CD4-positive, alpha-beta T cell treated with Interleukin-6 at 100 ng/mL for 8 hours (primary cell): ENCODE measurements at places on chromosomes 3 and 15.

- DNase-seq = no peak
Measured at GRCh38 chr15:33964665-33965040, 3.6 kb upstream of the CHRM5 start.

- no peak for DNase-seq
Measured at GRCh38 chr3:13229273-13229949, 156.2 kb upstream of the IQSEC1 start.

DNA sequence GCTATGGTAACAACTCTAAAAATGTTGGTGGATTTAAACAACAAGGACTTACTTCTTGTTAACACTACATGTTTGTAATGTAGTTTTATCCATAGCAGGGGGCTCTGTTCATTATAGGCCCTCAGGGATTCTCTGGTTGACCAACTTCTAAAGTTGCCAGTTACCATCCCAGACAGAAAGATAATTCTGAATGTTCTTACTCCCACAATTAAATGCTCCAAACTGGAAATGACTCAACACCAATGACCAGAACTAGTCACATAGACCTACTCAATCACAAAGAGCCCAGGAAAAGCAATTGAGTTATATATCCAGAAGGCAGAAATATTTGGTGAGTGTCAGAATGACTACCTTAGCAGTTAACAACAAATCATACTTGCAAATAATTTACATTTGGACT lies 199.3 kb upstream of the UMPS start:
- DNase-seq = no peak

DNA sequence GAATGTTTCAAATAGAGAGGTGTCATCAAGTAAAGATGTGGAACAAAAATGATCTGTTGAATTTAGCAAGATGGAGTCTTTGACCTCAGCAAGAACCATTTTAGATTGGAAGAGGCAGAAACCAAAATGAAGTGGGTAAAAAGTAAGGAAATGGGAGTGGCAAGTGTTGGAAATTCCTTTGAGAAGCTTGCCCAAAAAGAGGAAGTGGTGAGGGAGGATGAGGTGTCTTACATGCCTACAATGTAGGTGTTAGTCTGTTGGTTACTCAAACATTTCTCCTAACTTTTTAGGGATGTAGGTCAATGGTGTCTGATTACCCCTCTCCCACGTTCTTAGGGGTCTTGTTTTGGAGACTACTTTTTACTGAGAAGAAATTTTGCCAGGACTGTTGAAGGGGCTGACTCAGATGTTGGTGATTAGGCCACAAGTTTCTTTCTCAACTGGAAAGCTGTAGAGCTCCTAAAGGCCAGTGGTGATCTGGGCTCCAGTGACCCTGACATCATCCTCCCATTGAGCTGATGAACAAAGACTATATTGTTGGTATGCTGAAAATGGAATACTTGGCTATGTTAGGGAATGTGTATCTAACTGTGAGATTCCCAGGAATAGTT lies 5.1 kb downstream of the PPP2R3A start:
- no peak for DNase-seq

GRCh38 chr15:25600751-25601150 lies 161.9 kb upstream of the UBE3A start:
- no peak for DNase-seq

- no peak for DNase-seq
Measured at GRCh38 chr15:51405693-51406523, 64.5 kb downstream of the GLDN start.

DNA sequence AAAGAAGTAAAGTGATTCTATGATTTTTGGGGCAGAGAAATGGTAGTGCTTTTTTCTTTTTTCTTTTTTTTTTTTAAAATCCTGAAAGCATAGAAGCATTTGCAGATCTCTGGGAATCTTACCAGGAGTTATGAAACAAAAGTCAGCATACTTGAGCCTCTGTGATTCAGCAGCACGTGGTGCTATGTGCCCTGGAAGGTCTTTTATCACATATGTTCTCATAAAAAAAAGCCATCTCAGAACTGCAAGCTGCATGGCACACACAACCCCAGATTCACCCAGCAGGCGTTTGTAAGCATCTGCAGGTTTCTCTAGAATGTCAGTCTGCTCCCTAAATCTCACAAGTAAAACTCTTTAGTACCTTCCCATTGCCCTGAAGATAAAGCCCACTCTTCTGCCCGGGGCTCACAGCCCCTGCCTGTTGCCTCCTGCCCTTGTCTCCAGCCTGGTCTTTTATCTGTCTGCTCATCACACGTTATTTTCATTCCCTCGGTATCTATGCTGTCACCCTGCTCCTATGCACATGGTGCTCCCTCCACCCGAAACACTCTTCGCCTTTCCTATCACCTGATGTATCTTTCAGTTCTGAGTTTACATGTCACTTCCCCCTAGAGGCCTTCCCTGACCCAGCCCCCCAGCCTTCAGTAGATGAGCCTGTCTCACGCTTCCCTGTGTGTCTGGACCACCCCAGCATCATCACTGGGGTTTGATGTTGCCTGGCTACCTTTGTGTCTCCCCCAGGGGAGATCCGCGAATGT lies 72.4 kb downstream of the CHDH start:
- no peak for DNase-seq

DNA sequence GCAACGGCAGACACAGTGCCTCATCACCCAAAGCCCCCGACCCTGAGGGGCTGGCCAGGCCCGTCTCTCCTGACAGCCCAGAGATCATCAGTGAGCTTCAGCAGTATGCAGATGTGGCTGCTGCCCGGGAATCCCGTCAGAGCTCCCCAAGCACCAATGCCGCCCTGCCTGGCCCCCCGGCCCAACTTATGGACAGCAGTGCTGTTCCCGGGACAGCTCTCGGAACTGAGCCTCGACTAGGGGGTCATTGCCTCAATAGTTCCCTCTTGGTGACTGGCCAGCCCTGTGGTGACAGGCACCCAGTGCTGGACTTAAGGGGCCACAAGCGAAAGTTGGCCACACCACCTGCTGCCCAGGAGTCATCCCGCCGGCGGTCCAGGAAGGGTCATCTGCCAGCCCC lies 8.6 kb upstream of the TEX264 start:
- DNase-seq = no peak

GRCh38 chr15:70670680-70671079 lies 92.7 kb downstream of the UACA start:
- DNase-seq = no peak
